ENCODE measurements at places on chromosomes 1 and 21.

- no peak for DNase-seq
Measured at GRCh38 chr1:201184307-201185122, 6.1 kb upstream of the IGFN1 start.

DNA sequence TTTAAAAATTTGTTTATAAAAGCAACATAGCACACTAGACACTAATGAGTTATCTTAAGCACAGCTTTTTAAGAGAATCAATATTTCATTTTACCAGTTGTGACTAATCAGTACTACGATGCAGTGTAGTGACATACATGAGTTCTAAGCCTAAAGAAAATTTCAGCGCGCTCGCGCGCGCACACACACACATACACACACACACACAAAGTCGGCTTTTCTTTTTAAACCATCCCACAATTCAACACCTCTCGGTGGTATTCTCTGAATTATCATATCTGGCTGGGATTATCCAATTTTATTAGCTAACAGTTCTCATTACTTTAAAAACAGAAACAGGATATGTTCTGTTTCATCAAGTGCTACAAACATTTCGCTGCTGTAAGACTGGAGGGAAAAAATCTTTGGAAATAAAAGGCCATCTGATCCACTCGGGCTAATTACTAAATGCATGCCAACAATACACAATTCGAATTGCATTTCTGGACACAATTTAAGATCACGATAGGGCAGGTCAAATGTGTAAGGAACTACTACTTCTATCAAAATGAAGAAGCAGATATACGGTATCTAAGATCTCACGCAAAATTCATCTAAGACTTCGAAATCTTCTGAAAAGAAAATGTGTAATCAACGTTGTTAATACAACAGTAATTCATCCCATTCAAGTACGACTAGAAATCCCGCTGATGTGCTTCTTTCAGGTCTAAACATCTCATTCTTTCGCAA lies 1.2 kb downstream of the TUT4 start:
- DNase-seq = peak; percentile 20

- DNase-seq = no peak
Measured at GRCh38 chr1:109768335-109768650, 4.6 kb upstream of the EPS8L3 start.

DNA sequence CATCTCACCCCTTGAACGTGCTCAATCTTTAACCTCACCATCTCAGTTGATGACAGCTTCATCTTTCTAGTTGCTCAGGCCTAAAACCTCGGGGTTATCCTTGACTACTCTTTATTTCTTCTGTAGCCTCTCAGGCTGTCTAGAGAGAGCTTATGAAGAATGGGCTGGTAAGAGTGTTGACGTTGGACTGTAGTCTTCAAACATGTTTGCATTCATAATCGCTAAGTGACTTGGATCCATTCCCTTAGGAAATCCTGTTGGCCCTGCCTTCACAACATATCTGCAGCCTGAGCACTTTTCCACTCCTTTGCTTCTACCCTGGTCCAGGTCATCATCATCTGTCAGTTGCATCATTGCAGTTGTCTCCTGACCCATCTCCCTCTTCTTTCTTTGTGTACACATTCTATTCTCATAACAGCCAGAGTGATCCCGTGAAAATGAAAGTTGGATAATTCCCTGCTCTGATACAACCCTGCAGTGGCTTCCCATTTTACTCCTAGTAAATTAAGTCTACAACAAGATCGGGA lies 10.5 kb downstream of the UCK2 start:
- DNase-seq = no peak

- DNase-seq = no peak
Measured at GRCh38 chr1:153292740-153293479, 19.8 kb downstream of the PGLYRP3 start.

GRCh38 chr1:234608911-234609690 lies 877 bp downstream of the IRF2BP2 start:
- DNase-seq = peak; percentile 58

DNA sequence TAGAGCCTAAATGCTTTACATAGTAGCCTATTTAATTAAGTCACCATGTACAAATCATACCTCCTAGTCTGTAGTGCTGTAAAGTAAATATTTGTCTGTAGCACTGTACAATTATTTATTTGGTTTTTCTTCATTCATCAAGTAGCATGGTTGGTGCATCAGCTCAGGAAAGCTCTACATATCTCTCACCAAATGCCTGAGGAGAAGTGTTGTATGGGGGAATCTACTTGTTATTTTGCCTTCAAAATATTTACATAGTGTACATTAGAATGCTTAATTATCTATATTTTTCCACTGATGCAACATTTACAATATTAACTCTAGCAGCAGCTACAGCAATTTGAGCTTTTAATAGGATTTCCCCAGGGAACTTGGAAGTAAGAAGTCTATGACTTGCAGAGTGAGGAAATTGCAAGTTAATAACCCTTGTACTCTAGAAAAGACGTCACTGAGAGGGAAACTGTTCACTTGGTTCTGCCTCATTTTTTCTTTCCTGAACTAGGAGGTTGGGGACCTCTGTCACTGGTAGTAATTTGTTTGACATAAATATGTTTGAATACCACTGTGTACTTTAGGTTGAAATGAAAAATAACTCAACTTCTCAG lies 207.4 kb downstream of the PDE4B start:
- no peak for DNase-seq

DNA sequence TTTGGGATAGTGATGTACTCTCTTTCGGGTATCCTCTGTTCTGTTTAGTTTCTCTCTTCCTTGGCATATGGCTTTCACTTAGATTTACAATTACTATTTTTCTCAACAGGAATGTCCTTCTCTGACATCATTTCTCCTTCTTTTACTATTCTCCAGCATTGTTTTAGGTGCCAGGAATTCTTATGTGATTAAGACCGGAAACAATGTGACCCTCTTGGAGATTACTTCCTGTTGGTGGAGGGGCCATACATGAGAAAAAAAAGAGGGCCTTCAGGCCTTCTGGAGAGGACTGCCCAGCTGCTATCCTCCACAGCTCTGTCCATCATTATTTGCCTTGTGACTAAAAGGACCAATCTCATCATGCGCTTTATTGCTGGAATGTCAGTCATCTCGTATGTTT lies 50.4 kb upstream of the ADAMTS5 start:
- no peak for DNase-seq

GRCh38 chr21:32597205-32597604 lies 11.9 kb upstream of the TCP10L start:
- DNase-seq = no peak

- peak; percentile 42 for DNase-seq
Measured at GRCh38 chr1:19398309-19398760, 86.2 kb downstream of the SLC66A1 start.

DNA sequence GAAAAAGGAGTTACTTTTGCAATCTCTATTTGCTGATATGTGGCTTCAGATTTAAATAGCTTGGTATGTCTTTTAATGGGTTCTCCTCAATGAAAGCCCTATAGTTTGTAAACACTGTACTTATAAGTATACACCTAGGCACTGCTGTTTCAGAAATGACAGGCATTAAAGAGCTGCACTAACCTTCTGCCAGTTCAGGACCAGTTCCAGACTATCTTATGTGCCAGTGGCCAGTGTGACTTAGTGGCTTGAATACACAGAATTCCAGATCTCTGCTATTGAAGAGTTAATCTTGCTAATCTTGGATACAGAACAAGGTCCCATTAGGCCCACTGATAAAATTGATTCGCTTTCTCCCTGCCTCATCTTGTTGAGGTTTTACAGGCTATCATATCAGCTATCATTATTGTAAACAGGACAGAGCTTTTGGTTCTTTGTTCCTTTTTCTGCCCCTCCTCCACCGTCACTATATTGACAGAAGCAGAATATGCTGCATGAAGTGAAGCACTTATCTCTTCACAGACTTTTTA lies 337.5 kb downstream of the LRRIQ3 start:
- no peak for DNase-seq

DNA sequence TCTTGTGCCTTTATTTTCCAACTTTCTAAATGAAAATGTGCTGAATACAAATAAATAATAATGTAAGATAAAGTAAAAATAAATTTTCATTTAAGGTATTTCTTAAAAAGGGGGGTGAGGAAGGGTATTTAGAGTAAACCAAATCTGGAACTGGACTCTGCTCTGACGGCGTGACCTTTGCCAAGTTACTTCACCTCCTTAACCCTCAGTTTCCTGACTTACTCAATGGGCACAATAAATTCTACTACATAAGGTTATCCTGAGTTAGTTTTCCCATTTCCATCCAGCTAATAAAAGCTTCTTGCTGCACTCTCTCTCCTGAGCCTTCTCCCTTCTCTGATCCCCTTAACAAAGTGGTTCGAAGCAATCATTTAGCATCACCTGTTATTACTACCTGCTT lies 93.9 kb downstream of the NID1 start:
- no peak for DNase-seq

- DNase-seq = no peak
Measured at GRCh38 chr1:117231312-117231711, 20.6 kb upstream of the VTCN1 start.

GRCh38 chr21:25375675-25376074 lies 231.6 kb downstream of the MRPL39 start:
- no peak for DNase-seq

- DNase-seq = no peak
Measured at GRCh38 chr21:25708467-25709065, 26.1 kb downstream of the ATP5PF start.

- DNase-seq = no peak
Measured at GRCh38 chr1:20311289-20311688, 20.6 kb downstream of the VWA5B1 start.

Measured in stimulated activated CD4-positive, alpha-beta T cell treated with anti-CD3 and anti-CD28 coated beads, Interleukin-15, amount 100 ng/mL, for 48 hours (primary cell).